ENCODE measurements at places on chromosomes 1 and 21. TPM values are rescaled to one million over a fixed set of nuclear protein-coding genes. Genes with fewer than 3 reads are reported as not detected.

Gene LRRC53
- total RNA-seq = not detected

Gene AUNIP
- 0.30 TPM for total RNA-seq

GRCh38 chr1:162368451-162368850, 8.2 kb downstream of the SPATA46 start:
- no peak for DNase-seq

GRCh38 chr1:1291548-1292441, 11.6 kb downstream of the SCNN1D start:
- peak; percentile 77 for DNase-seq

- DNase-seq = no peak
Measured at GRCh38 chr1:218957971-218958370, 215.7 kb upstream of the LYPLAL1 start.

DNA sequence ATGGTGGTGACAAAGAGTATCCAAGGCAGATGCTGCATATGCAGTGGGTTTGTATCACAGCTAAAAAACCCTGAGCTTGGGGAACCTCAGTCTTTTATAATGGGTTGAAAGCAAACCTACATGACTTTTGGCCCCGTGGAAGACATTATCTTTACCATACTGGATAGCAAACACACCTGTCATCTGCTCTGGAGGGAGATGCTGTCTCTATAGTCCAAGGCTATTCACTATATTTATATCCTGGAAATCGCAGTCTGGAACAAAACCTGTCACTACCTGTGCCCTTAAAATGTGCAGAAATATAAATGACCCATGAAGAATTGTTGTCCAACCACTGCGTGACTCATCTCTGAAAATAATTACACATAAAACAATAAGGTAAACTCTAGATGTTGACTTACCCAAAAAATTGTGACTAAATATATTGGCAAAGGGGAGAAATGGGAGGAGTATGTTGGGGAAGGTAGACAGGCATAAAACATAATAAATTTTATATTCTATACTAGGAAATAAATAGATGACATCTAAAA, 121.0 kb upstream of the CXADR start:
- no peak for DNase-seq

DNA sequence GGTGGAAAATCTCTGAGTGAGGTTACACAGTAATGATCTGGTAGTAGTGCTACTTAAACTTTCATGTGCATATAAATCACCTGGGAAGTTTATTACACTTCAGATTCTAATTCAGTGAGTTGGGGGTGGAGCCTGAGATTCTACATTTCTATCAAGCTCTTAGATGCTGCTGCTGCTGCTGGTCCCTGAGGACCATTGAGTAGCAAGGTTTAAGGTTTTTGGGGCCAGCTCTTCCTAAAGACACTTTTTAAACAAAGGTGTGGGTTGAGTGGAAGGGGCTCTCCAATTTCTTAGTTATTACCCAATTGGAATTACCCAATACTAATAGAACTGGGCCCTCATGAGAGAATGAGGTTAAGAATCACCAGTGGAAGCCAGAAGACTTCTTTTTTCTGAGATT, 29.5 kb downstream of the KCNA3 start:
- no peak for DNase-seq

DNA sequence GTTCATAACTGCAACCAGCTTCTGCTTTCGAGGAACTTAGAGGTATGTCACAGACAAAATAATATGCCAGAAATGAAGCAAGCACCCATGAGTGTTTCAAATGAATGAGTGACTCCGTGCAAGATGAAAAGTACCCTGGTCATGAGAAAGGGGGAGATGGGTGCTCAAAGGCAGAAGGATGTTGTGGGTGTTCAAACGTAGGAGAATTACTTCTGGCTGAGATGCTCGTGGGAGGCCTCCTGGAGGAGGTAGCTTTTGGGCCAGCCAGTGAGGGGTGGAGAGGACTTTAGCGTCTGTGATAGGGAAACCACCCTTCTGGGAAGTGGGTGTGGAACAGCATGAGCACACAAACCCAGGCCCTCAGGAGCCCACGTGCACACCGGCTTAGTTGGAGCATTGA, 113.8 kb downstream of the SYF2 start:
- no peak for DNase-seq

GRCh38 chr1:23593042-23593521, 33.8 kb upstream of the ID3 start:
- no peak for DNase-seq

- DNase-seq = no peak
Measured at GRCh38 chr1:17307946-17308345, at the start of gene PADI4. Gene PADI4, plus strand, starts transcription at chr1:17308197. Its CDS starts 26 bp downstream, at chr1:17308223.

- DNase-seq = no peak
Measured at GRCh38 chr1:198272492-198272891, 115.7 kb downstream of the NEK7 start.

- no peak for DNase-seq
Measured at GRCh38 chr21:38311765-38312164, 55.0 kb downstream of the KCNJ15 start.

Gene HJV
- not detected for total RNA-seq

DNA sequence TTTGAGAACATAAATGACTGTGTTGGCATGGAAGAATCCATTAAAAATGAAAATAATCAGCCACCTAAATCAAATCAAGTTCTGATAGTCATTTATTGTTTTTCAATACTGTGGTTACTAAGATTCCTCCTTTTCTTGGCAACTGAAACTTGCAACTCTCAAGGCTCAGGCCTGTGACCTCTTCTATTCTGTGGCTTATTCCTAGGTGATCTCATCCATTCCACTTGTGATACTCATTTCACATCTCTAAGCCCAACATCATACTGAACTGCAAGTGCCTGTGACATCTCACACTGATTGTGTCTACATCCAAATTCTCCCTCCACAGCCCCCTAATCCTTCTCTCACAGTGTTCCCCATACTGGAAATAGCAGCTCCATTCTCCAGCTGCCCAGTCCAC, 4.8 kb upstream of the ST6GALNAC5 start:
- DNase-seq = no peak

- no peak for DNase-seq
Measured at GRCh38 chr1:151447696-151448095, 11.6 kb downstream of the POGZ start.

DNA sequence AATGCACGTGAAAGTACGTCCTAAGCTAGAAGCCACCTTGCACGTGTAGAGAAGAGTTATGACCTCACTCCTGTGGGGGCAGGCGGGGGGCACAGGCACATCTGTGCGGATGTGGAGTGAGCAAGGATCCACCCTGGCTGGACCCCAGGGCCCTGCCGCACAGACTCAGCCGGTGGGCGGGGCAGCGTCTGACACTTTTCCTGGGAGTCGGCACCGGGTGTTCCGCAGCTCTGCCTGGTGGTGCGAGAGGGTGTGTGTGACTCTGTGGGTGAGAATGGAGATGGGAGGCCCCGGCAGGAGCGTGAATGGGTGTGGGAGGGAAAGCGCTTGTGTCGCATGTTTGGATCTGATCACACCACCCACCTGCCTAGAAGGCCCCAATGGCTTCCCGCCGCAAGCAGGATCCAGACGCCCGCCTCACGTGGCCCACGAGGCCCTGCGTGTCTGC, 29.5 kb downstream of the RAP1GAP start:
- no peak for DNase-seq

Gene ACTN2
- total RNA-seq = not detected

Gene YARS1
- 105 TPM for total RNA-seq

- DNase-seq = no peak
Measured at GRCh38 chr1:233114860-233115259, 164.4 kb downstream of the NTPCR start.

DNA sequence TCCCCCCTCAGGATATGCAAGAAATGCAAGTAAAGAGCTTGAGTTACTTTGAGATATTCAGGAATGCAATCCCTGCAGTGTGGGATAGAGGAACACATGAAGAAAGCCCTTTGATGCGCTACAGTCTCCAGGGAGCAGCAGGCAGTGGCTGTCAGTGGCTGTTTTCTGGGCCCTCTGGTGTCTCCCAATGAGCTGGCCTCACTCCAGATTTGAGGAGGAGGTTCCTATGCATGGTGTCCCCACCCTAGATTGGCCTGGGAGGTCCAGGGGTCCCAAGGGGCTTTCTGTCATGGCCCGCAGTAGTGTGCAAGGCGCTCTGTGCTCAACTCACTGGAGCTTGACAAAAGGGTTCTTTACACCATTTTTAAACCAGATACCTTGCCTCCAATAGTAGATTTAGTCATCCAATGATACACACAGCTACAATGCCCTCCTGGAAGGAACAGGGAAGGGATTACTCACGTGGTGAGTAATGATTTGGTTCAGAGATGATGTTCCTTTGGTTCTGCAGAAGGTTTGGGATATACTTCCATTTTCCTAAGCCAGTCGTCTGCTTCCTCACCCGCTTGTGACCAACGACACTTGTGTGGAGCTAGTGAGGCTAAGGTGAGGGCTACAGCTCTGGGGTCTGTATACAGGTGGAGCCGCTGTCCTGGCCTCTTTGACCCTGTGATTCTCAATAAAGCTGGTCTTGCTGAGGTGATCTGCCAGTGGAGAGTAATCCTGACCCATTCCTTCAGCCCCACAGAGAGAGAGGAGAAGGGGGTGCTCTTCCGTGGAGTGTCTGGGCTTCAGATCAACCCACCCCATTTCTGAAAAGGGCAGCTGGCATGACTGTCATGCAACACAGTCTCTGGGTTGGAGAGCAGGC, 6.6 kb downstream of the BATF3 start:
- no peak for DNase-seq

- no peak for DNase-seq
Measured at GRCh38 chr1:155514582-155515187, 47.9 kb downstream of the ASH1L start.

Gene LCE2A
- total RNA-seq = not detected

- DNase-seq = no peak
Measured at GRCh38 chr1:201034671-201035070, 11.2 kb upstream of the KIF21B start.

DNA sequence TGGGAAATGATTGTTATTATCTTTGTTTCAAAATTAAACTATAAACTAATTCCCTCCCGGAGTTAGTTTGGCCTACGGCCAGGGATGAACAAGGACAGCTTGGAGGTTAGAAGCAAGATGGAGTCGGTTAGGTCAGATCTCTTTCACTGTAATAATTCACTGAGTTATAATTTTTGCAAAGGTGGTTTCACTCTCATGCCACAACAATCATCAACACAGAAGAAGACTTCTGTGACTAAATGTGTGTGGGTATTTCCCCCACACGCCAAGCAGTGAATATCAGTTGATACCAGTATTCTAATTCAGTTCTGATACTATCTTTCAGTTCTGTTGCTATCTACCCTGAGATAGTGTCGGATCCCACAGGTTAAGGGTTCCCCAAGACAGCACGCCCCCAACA, 215.1 kb downstream of the S1PR1 start:
- no peak for DNase-seq

Gene ACTA1
- total RNA-seq = not detected

GRCh38 chr1:217524787-217525520, 105.9 kb downstream of the GPATCH2 start:
- no peak for DNase-seq

DNA sequence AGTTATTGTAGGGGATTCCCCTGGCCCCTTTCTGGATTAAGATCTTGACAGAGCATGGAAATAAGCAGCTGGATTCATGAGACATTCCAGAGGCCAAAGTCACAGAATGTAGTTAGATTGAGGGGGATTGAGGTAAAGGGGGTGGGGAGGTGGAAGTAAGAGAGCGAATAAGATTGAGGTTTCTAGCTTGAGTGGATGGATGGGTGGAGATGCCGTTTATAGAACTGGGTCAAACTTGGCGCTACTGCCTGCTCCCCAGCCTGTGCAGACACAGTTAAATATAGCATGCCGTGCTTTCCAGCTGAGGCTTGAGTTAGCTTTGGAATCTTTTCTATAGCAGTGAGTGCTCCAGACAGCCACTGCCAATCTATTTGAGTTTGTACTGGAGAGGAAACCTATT, 85.7 kb downstream of the DYRK1A start:
- DNase-seq = no peak

DNA sequence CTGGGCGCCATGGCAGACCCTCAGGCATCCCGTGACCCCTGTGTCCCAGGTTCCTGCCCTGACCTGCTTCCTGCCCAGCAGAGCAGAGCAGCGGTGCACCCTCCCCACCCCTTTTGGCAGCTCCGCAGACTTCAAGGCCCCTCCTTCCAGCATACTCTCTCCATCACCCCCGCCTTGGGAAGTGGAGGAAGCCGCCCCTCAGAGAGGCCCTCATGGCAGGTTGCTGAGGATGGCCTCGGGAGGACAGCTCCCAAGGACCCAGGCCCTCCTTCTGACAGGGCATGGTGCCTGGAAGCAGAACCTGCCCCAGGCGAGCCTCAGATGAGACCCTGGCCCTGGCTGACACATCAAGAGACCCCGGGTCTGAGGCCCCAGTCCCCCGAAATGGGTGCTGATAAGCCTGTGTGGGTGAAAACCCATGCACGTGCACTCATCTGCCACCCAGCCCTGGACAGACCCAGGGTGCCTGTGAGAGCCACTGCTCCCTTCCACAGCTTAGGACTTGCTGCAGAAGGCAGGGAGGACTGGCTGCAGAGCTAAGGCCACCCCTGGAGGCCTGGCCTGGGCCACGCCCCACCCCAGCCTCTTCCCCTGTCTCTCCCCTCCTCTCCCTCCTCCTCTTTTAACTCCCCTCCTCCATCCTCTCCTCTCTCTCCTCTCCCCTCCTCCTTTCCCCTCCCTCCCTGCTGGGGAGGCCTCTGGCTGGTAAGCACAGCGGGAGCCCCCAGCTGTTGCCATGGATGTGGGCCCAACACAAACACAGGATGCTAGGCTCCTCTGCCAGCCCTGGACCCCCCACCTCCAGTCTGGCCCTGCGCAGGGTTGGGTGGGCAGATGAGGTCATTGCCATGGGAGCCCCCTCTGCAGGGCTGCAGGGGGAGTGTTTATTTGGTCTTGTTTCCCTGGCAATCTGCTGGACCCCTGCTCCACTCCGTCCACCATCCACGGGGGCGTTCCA, 33.7 kb downstream of the WNT9A start:
- DNase-seq = no peak

DNA sequence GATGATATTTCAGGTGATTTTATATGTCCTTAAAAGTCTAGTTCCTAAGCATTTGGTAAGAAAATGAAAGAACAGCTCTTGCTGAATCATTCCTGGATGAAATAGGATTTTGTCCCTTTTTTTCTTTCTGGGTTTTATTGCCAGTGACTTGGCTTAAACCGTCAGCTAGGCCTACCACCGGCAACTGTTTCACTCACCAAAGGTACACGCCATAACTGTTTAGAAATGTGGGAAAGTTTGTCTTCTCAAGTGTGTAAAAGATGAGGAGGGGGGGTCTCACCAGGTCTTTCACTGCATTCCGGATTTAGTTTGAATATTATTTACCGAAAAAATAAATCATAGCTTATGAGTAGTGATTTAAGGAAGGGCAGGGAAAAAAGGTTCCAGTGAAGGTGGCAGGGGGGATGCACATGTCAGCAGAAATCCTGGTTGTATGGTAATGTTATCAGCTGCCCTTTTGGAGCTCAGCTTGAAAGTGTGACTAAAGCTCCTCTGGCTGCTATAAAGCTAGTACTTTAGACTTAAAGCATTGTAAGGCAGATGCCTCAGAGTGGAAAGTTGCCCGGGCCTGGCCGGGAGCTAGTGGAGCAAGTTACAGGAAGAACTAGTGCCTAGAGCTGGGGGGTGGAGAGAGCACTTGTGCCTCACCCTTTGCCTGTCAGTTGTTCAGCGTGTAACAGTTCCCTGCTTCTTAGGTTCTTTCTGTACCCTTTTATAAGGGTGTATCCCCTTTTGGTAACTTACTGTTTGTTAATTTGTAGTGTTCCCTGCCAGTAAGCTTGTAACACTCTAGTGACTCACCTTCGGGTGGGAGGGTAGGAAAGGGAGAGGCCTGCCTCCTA, 3.1 kb downstream of the ATP1A1 start:
- peak; percentile 40 for DNase-seq

GRCh38 chr1:25990702-25991395, 7.0 kb downstream of the PAFAH2 start:
- DNase-seq = peak; percentile 81

Gene EXO1
- 1.5 TPM for total RNA-seq
